ENCODE measurements at places on chromosomes 6 and 20.
A peak's percentile ranks its signal among the peaks of the same experiment; 100 is the strongest.

DNA sequence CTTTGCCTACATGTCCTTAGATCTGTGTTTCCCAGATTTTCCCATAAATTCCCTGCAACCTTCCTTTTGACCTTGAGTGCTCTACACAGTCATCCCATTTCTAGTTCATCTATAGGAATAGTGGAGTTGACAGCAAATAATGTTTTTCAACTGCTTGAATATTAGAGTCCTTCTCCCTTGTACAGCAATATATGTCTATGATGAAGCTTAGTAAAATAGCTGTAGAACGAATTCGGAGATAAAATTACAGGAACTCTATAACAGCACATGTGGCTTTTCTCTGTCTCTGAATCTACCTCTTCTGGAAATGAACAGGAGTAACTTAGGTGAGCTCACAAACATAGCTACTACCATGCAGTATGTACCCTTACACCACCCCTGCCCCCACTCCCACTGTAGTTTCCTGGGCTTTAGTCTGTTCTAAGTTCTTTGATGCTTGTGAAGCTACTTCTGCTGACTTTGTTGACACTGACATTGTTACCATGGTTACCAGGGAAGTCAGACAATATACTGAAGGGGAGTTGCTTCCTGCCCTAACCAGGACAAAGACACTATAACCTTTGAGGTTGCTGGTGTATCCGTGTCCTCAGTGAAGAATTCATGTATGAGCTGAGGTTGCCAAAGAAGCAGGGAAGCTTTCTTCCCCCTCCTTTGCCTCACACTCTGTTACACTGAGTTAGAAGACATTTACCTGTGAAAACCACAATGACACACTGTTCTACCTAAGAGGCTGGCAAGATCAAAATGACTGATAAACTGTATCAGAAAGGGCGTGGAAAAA lies 35.8 kb upstream of the SHLD1 start:
- DNase-seq: peak; percentile 28

DNA sequence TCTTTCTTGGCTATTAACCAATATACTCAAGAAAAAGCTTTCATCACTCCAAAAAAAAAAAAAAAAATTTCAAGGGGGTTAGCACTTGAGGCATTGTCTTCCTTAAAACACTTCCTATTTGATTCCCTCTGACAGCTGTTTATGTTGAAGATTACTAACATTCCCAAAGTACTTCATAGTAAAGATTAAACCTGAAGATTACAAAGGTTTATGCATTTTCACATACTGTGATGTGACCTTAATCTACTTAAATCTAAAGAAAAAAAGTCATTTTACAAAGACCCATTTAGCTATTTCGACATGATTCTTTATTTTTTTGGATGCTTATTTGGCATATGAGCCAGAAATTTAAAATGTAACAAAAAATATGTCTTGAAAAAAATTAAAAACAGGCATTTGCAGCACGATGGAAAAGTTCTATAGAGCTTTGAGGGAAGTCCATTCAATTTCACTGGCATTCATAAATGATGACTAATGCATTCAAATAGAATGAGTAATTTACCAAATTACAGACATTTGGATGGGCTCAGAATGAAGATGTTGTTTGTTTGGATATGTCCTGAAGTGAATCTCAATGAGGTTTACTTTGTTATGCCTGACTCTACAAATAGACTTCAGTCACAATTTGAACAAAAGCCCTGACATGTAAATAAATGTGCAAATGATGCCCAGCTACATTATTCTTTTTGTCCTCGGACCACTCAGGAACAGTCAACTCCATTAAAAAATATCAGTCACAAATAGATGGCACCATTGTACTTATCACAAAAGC lies 674.6 kb upstream of the MARCKS start:
- peak; percentile 83 for DNase-seq

DNA sequence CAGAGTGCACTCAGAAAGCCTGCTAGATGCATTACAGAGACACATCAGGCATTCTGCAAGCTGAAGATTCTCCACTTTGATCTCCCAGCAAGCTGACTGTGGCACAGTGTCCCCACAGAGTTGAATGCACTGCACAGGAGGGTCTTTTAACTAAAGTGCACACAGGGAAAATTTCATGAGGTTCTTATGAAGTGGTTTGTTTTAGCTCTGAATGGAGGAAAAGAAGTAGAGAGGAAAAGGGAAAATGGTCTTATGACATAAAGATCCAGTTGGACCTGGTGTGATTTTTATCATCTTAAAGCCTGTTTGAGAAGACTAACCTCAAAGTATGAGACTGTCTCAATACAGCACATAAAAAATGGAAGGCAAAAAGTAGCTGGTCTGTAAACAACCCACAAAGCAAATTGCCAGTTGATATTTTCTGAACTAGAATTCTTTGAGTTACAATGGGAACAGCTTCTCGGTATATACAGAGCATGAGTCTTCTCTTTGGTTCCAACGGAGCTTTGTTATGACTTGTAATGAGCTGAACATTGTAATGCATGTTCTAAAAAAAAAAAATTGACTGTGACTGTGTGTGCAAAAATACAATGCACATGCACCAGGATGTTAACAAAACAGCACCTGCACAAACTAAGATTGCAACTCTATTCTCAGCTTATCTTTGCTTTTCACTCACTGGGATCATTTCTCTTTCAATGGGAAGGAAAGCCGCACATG lies 383.0 kb upstream of the ID4 start:
- DNase-seq: no peak

DNA sequence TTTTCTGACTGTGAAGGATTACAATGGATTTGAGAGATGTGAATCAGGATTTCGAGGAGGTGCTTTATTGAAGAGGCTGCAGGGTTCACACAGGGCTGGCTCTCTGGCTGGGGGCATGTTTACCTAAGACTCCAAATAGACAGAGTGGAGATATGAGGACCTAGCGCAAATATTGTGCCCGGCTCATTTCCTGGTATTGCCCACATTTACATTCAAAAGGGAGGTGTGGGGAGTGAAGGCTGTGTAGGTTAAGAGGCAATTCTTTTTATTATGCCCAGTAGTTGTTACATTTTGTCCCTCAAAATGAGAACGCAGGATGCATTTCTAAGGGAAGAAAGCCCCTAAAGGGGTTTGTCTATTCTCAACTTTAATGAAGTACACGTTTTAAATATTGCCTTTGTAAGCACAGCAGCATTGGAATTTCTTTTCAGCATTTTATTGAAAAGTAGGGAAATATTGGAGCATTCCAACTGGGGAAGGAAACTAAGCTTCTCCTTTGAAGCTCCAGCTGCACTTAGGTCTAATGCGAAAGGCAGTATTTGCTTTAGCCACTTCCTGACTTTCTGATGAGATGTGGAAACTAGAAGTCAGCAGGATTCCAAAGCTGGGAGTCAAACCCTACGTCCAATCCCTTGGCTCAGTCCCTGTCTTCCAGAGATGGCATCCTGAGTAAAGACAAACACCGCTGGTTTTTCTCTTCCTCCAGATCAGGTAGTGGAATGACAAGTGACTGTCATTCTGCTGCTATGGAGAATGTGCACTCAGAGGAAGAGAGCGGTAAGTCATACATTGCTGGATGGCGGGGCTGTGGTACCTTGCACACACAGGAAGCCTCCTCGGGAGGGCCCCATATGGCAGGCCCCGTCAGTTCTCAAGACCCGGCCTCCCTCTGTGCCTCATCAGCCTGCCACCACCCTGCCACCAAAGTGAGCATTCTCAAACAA lies 70.7 kb downstream of the MYB start:
- no peak for DNase-seq

DNA sequence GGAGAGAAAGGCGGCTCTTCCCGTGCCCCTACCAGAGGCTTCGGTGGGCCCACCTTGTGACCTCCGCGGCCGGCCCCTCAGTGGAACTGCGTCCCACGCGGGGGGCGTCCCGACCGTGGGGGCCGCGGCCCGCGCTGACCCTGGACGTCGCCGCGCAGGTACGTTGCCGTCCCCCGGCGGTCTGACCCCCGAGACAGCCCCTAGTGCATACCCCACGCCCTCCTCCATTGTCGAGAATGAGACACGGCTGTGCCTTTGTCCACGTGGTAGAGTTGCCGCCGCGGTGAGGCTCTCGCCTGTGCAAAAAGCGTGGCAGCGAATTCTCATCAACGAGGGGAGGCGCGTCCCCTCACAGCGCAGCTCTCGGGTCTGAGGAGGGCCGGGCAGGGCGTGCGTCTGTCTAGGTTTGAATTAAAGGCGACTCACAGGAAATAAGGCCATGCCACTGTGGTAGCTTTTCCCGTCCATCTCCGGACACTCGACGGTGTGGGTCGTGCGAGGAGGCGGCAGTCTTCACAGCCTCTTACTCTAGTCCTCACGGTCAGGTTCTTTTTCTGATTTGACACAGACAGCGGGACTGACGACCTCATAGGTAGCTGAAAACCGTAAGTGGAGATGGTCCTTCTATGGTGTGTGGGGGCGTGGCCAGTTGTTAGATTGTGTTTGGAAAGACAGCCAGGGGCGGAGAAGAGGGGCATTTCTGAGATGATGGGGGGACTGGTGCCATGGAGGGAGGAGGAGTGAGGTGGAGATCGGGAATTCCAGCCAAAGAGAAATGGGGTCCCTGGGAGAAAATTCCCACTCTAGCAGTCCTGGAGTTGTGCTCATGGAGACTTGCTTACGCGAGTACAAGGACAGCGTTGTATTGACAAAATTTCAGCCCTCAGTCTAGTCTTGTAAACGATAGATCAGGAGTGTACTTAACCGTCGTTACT lies 580 bp downstream of the NXT1 start:
- DNase-seq: peak; percentile 76

- no peak for DNase-seq
Observed at GRCh38 chr6:6918216-6918983, 189.4 kb upstream of the RREB1 start.

GRCh38 chr6:158568549-158568948 lies 8.7 kb downstream of the TMEM181 start:
- DNase-seq: no peak

- DNase-seq: peak; percentile 88
Observed at GRCh38 chr20:52083627-52084232, 107.8 kb downstream of the ZFP64 start.

DNA sequence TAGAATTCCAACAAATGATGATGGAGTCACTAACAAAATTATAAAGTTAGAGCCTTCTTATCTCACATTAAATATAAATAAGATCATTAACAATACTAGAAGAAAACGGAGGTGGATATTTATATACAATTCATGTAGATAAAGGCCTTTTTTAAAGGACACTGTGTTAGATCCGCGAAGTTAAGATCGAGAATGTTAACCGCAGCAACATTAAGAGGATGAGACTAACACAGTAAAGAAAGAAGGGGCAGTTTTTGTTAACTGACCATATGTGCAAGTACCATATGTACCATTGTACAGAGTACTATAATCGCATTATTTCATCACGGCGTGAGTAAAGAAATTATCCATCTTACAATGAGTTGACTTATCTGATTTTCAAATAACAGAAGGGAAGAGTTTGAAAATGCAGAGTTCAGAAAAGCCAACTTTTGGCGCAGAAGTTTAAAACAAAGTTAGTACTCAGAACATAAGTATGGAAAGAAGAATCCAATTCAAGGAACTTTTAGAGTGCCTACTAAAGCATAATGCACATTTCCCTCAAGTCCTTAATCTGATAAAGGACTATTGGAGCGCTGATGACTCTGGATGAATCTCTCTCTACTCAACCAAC lies 1.4 kb downstream of the FBXL4 start:
- no peak for DNase-seq

- DNase-seq: no peak
Observed at GRCh38 chr6:21918041-21918440, 324.5 kb downstream of the SOX4 start.
